ENCODE measurements at places on chromosomes 16 and 17. TPM values are rescaled to one million over a fixed set of nuclear protein-coding genes. Genes with fewer than 3 reads are reported as not detected.
A peak's percentile ranks its signal among the peaks of the same experiment; 100 is the strongest.

GRCh38 chr17:40303009-40303657 is 5.8 kb upstream of the RARA start:
- H3K36me3 ChIP-seq = peaks cover 57% of the 10 kb centered on the region
- H3K27me3 ChIP-seq = no peaks in the 10 kb centered on the region
- H3K4me3 ChIP-seq = no peak overlapping the region
- H3K27ac ChIP-seq = no peak overlapping the region

Gene TBC1D3G
- total RNA-seq = not detected

DNA sequence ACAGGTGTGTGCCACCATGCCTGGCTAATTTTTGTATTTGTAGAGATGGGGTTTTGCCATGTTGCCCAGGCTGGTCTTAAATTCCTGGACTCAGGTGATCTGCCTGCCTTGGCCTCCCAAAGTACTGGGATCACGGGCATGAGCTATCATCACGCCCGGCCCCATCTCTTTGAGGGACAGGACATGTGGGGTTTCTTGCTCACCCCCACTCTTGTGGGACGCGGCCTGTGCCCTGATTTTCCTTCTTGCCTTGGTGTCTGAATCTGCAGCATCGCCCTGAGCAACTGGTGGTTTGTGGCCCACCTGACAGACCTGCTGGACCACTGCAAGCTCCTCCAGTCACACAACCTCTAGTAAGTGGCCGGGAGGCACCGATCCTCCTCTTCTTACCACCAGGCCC is 25.6 kb downstream of the NUP85 start:
- peaks cover 2% of the 10 kb centered on the region for H3K4me1 ChIP-seq
- peaks cover 78% of the 10 kb centered on the region for H3K36me3 ChIP-seq
- H3K27me3 ChIP-seq = no peaks in the 10 kb centered on the region
- no peak overlapping the region for H3K27ac ChIP-seq
- no peak overlapping the region for H3K4me3 ChIP-seq

DNA sequence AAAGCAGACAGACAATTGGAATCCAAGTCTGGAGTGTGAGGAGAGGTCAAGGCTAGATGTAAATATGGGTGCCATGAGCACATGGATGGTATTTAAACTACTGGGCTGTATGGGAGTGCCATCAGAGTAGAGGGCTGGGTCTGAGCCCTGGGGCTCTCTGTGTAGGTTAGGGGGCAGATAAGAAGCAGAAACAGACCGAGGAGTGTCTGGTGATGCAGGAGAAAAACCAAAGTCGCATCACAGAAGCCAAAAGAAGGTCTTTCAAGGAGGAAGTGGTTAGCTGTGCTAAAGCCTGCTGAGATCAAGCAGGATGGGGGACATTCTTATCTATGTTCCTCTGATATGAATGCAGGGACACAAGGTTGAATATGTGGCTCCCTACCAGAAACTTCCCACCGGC is 1.9 kb downstream of the TSEN54 start:
- H3K36me3 ChIP-seq = peaks cover 20% of the 10 kb centered on the region
- H3K4me3 ChIP-seq = no peak overlapping the region
- peaks cover 27% of the 10 kb centered on the region for H3K4me1 ChIP-seq
- H3K27ac ChIP-seq = peak overlapping the region; percentile 14

Gene GAST
- 5.0 TPM for total RNA-seq

- peaks cover 20% of the 10 kb centered on the region for H3K36me3 ChIP-seq
- H3K4me1 ChIP-seq = no peaks in the 10 kb centered on the region
- H3K4me3 ChIP-seq = no peak overlapping the region
- no peak overlapping the region for H3K27ac ChIP-seq
Observed at GRCh38 chr16:68149596-68149995, 64.4 kb downstream of the NFATC3 start.

DNA sequence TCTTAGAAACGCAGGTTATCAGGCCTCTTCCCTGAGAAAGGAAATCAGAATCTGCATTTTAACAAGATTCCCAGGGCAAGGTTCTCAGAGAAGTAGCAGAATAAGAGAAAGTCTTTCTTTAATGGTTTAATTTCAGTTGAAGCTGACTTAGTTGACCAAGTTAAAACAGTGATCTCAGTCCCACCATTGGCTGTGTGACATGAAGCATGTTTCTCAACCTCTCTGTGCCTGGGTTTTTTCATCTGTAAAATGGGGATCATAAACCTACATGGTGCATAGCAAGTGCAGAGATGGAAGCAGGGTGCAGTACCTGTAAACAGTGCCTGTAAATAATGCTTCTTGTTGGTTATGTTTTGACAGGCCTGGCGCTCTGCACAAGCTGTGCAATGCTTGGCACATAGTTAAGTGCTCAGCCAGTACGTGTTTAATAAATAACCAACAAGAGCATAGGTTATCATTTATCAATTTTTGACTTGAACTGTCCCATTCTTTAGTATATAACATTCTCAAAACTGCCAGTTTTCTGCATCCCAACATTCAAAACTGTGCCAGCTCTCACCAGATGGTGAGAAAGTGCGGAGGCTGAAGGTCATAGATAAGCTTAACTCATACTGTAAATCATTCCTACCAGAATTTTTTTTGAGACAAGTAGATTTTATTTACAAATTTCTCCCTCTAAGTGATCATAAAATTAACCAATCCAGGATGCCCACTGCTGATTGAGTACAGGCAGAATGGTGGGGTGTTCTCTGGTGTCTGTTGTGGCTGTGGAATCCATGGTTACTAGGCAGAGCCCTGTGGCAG is 6.9 kb downstream of the C17orf67 start:
- no peaks in the 10 kb centered on the region for H3K36me3 ChIP-seq
- H3K27me3 ChIP-seq = no peaks in the 10 kb centered on the region
- no peak for DNase-seq
- no peak overlapping the region for H3K27ac ChIP-seq

Gene CD300H
- total RNA-seq = 0.38 TPM

Gene CRYM
- 0.33 TPM for total RNA-seq

Gene HOXB4
- 0.90 TPM for total RNA-seq

DNA sequence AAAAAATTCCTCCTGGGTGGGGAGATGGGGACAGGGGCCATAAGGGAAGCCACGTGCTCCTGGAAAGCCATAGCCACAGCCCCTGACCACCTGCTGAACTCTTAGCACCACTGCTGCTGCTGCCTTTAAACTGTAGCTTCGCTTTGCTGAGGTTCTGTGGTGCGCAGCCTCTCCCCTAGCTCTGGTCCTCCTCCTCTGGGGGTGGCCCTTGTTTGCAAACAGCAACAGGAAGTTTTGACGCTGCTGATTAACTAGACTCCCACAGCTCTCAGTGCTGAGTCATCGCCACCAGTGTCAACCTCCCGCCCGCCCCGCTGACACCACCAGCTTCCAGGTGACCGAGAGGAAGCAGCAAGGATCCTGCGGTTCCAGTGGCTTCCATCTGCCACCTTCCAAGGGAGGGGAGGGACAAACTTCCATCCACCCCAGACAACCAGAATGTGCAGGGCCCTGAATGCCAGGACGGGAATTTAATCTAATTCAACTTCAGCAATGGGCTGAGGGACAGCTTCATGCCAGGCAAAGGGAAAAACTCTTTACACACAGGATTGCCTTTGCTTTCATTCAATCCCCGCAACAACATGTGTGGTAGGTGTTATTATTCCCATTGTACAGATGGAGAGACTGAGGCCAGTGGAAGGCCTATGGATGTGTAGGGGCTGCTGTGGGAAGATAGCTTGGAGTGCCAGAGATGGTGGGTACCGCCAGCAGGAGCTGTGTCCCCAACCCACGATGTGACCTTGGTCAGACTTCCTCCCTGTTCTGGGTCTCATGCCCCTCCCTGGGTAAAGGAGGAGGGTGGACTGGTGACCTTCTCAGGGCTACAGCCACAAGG is 8.1 kb upstream of the KIFC3 start:
- H3K4me1 ChIP-seq = peaks cover 10% of the 10 kb centered on the region
- DNase-seq = peak; percentile 89
- no peaks in the 10 kb centered on the region for H3K27me3 ChIP-seq
- H3K27ac ChIP-seq = peak overlapping the region; percentile 34
- H3K36me3 ChIP-seq = no peaks in the 10 kb centered on the region
- no peak overlapping the region for H3K4me3 ChIP-seq

Gene ABCC11
- total RNA-seq = 0.14 TPM

Gene SPATA22
- total RNA-seq = 0.33 TPM

Gene ADORA2B
- 1.2 TPM for total RNA-seq

Gene LITAFD
- total RNA-seq = not detected

DNA sequence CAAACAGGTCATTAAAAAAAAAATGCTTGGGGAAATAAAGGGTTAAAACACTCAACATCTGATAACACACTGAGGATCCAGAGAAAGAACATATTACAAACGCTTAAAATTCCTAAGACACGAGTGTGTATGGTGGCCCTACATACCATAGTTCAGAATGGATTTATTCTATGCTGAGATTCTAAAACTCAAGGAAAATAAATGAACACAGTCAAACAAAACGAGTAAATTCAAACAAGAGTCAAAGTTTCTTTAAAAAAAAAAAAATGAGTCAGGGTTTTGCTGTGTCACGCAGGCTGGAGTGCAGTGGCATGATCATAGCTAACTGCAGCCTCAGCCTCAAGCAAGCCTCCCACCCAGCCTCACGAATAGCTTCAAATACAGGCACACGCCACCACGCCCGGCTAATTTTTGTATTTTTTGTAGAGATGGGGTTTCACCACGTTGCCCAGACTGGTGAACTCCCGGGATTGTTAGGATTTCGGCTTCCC is 17.4 kb downstream of the CRK start:
- DNase-seq = no peak
- H3K27me3 ChIP-seq = no peaks in the 10 kb centered on the region
- H3K4me1 ChIP-seq = no peaks in the 10 kb centered on the region
- peaks cover 48% of the 10 kb centered on the region for H3K36me3 ChIP-seq
- no peak overlapping the region for H3K4me3 ChIP-seq

DNA sequence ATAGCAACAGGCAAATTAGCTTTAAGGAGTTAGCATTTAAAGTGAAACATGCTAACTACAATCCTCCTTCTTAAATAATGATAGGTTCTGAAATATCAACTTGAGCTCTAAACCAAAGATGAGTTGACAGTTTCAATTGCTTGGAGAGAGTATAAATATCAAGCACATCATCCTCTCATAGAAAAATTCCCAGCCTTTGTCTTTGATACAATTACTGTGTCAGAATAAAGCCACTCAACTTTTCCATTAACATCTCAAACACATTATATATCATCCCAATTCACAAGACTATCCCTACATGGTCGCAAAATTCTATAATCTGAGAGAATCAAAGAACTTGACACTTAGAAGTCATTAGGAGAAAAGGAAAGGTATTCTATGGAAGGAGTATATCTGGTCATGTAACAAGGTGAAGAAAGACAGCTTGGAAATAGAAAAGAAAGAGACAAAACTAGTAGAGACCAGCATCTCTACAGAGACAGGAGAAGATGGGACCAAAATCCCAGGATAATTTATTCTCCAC is 189.8 kb downstream of the CEP112 start:
- H3K36me3 ChIP-seq = no peaks in the 10 kb centered on the region
- H3K4me3 ChIP-seq = no peak overlapping the region
- no peak overlapping the region for H3K27ac ChIP-seq
- no peaks in the 10 kb centered on the region for H3K27me3 ChIP-seq

- H3K4me3 ChIP-seq = no peak overlapping the region
- no peaks in the 10 kb centered on the region for H3K27me3 ChIP-seq
- no peaks in the 10 kb centered on the region for H3K4me1 ChIP-seq
- no peak overlapping the region for H3K27ac ChIP-seq
Observed at GRCh38 chr16:16163571-16163970, 59.7 kb downstream of the ABCC6 start.

Gene PARD6A
- total RNA-seq = 4.6 TPM

Gene CDRT4
- total RNA-seq = 1.5 TPM

Gene MFSD6L
- total RNA-seq = 0.61 TPM

DNA sequence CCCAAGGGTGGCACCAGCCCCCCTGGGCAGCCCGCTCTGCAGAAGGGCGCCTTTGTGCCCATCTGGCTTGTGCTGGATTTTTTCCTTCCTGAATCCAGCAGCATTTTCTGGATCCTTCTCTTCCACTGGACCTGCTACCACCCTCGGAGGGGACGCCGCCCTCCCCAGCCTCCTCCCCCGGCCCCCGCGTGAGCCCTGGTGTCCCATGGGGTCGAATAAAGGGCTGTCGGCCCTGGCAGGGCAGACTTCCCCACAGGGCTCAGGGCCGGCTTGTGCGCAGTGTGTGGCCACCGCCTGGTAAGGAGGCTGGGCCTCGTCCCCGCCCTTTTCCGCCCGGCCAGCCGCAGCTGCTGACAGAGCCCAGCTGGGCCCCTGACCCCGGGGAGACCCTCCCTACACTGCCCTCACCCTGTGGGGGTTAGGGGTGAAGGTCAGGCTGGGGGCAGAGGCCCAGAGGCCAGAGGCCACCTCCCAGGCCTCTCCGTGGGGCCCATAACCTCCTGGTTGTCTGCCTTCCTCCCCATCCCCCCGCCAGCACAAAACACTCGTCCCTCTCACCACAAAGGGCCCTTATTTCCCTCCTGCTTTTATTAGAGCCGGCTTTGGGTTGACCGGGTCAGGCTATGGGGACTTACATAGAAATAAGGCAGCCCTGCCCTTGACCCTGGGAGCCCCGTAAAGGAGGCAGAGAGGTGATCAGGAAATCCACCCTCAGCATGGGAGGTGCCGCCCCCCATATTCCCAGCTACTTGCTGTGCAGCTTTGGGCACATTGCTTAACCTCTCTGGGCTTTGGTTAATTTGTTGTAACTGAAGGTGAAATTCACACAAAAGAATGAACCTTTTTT is 179.3 kb upstream of the CIBAR2 start:
- no peak for DNase-seq
- H3K27me3 ChIP-seq = peaks cover 14% of the 10 kb centered on the region
- no peak overlapping the region for H3K4me3 ChIP-seq
- no peak overlapping the region for H3K27ac ChIP-seq

Gene C16orf74
- 1.5 TPM for total RNA-seq

Gene TMEM88
- total RNA-seq = 1.6 TPM

GRCh38 chr16:58118801-58119508 is 10.2 kb downstream of the CFAP20 start:
- no peak overlapping the region for H3K27ac ChIP-seq
- no peak overlapping the region for H3K4me3 ChIP-seq
- peaks cover 37% of the 10 kb centered on the region for H3K36me3 ChIP-seq
- H3K4me1 ChIP-seq = peaks cover 3% of the 10 kb centered on the region
- H3K27me3 ChIP-seq = no peaks in the 10 kb centered on the region
- DNase-seq = no peak

Gene SLC16A3
- total RNA-seq = 17.3 TPM

GRCh38 chr16:3486506-3487215 is 8.6 kb downstream of the C16orf90 start:
- H3K27me3 ChIP-seq = no peaks in the 10 kb centered on the region
- H3K4me3 ChIP-seq = no peak overlapping the region
- H3K4me1 ChIP-seq = no peaks in the 10 kb centered on the region
- H3K27ac ChIP-seq = no peak overlapping the region
- DNase-seq = no peak

DNA sequence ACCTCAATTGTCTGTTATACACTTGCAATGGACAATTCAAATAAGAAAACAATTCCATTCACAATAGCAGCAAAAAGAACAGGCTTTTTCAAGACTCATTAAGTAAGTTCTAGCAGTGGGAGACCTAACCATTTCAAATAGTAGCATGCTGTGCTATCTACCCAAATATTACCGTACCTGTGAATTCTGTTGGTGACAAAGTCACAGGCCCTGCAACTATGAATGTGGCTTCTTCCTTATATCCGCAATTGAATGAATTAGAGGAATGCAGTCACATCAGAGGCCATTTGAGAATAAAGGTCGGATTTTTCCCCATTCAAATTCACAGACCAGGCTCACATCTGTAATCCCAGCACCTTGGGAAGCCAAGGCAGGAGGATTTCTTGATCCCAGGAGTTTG is 800 bp upstream of the NME4 start:
- H3K4me3 ChIP-seq = no peak overlapping the region
- no peak for DNase-seq
- no peak overlapping the region for H3K27ac ChIP-seq
- peaks cover 4% of the 10 kb centered on the region for H3K36me3 ChIP-seq
- H3K27me3 ChIP-seq = peaks cover 15% of the 10 kb centered on the region

Gene TSC2
- 22.7 TPM for total RNA-seq

Gene ADAMTS18
- total RNA-seq = 1.4 TPM

Gene COPRS
- total RNA-seq = 22.1 TPM
